ENCODE measurements at places on chromosomes 4 and X.

GRCh38 chr4:80710748-80711451 is 319.6 kb upstream of the BMP3 start:
- no peak for DNase-seq

DNA sequence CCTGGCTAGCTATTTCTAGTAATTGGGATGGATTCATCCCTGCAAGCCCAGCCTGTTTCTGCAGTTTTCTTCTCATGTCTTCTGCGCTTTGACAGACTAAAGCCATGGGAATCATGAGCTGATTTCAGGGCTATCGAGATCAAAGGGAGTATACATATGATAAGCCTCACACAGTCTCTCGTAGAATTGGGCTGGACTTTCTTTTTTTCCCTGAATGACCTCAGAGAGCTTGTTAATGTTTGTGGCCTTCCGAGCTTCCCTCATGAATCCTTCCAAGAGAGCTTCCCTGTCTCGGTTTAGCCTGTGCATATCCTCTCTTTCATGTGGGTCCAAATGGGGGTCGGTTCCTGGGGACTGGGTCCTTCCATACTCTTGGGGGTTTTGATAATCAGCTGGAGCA is 130.3 kb downstream of the ADRA2C start:
- DNase-seq = no peak

DNA sequence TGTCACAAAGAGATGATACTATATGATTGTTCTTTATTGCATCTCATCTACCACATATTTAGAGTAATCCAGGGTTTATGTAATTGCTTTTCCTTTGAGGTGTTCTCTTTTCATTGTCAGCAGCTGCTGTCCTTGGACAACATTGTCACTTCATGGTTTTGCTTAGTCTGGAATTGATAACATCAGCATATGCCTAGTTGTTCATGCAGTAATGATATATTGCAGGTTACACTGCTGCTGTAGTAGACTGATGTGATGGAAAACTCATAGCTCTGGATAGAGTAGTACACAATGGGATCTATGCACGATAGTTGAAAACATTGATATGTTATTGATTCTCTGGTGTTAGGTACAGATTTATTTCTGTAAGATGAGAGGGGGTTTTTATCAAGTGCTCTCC is 13.7 kb downstream of the NEIL3 start:
- DNase-seq = no peak

GRCh38 chr4:22483551-22483981 is 32.3 kb downstream of the ADGRA3 start:
- peak; percentile 77 for DNase-seq

GRCh38 chr4:153509724-153510123 is 43.6 kb downstream of the TMEM131L start:
- DNase-seq = no peak

DNA sequence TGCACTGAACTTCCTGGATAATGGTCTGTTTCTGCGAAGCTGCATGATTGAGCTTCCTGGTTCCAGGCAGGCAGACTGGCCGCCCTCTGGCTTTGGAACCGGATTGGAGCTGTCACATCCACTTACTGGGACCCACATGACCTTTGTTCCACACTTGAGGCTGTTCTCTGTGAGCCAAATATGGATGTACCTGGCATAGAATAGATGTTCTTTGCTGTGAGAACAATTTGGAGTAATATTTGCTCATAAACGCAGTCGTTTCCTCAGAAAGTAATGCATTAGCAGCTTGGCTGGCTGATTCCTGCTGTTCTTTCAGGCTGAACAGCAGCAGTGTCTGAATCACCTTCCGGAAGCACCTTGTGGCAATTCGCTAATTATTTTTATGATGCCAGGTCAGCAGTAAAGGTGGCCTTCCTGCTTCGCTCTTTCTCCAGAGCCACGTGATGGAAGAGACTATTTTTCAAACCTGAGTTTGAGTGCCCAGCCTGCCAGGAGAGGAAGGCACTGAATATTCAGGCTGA is 78.1 kb upstream of the BOD1L1 start:
- peak; percentile 62 for DNase-seq

- DNase-seq = no peak
These were observed 14.2 kb downstream of the SORBS2 start for GRCh38 chr4:185797596-185798338.

- no peak for DNase-seq
These were observed 16.6 kb upstream of the ZNF718 start for GRCh38 chr4:107444-108429.

- DNase-seq = no peak
These were observed 149.5 kb downstream of the MAML3 start for GRCh38 chr4:140004549-140004895.
